ENCODE measurements at places on chromosomes 11 and 22. TPM values are rescaled to one million over a fixed set of nuclear protein-coding genes. Genes with fewer than 3 reads are reported as not detected.
A peak's percentile ranks its signal among the peaks of the same experiment; 100 is the strongest.

GRCh38 chr11:126596474-126596873 lies 241.0 kb downstream of the ST3GAL4 start:
- DNase-seq: no peak

The CREB3L1 gene
- 28.4 TPM for total RNA-seq

The FUT4 gene
- 5.1 TPM for total RNA-seq

The OR6A2 gene
- total RNA-seq: under 0.01 TPM

DNA sequence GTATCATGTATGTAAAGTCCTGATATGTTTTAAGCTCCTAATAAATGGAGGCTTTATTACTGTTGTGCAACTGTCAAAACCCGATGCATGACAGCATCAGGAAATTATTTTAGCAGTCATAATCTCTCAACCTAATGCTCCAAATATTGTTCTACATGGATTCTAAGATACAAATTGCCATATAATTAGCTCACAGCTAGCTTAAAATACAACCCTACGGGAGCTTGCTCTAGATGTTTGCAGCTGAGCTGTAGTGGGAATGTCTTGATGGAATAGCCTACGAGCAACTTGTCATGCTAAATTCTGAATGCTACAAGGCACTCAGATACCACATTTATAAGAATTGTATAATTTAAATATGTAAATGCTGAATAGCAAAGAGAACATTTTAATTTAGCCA lies 109.8 kb downstream of the STK33 start:
- DNase-seq: no peak

The C22orf42 gene
- total RNA-seq: not detected

The MMP27 gene
- 0.17 TPM for total RNA-seq

The RIMBP3C gene
- total RNA-seq: 0.50 TPM

The PARVG gene
- not detected for total RNA-seq

The OR52E6 gene
- not detected for total RNA-seq

- DNase-seq: no peak
Observed at GRCh38 chr11:44213148-44213547, 96.8 kb downstream of the ALX4 start.

DNA sequence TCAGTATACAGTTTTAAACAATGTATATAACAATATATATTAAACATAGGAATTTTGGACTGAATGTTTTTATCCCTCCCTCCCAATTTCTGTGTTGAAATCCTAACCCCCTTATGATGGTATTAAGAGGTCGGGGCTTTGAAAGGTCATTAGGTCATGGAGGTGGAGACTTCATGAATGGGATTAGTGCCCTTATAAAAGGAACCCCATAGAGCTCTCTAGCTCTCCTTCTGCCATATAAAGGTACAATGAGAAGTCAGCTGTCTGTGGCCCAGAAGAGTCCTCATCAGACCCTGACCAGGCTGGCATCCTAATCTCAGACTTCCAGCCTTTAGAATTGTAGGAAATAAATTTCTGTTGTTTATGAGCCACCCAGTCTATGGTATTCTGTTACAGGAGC lies 6.5 kb downstream of the NNMT start:
- DNase-seq: no peak

The TPBGL gene
- total RNA-seq: not detected

- DNase-seq: no peak
Observed at GRCh38 chr11:64765291-64765850, 5.6 kb upstream of the PYGM start.

DNA sequence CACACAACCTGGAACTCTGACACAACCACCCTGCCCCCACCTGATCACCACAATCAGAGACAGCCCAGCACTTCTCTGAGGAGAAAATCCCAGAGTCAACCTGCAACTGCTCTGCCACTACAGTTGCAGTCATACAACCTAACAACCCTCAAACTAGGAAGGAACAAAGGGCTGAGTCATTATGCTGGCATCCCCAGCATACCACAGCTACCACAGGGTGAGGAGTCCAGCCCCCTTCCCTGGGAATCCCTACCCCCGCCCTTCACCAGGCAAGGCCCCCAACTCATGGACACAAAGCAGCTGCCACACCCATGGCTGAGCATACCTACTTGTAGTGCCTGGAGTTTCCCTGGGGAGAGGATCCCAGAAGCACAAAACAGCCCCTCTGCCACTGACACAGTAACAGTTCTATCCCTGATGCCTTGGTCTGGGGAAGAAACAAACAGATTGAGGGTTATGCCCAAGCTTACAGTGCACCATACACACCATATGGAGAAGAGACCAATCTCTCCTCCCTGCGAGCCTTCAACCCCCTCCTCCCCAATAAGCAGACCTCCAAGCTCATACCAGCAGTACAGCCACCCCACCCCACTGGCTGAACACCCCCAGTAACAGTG lies 68.5 kb upstream of the C11orf58 start:
- DNase-seq: peak; percentile 24

The FGF4 gene
- not detected for total RNA-seq

GRCh38 chr11:72727521-72727920 lies 24.7 kb downstream of the ARAP1 start:
- no peak for DNase-seq

DNA sequence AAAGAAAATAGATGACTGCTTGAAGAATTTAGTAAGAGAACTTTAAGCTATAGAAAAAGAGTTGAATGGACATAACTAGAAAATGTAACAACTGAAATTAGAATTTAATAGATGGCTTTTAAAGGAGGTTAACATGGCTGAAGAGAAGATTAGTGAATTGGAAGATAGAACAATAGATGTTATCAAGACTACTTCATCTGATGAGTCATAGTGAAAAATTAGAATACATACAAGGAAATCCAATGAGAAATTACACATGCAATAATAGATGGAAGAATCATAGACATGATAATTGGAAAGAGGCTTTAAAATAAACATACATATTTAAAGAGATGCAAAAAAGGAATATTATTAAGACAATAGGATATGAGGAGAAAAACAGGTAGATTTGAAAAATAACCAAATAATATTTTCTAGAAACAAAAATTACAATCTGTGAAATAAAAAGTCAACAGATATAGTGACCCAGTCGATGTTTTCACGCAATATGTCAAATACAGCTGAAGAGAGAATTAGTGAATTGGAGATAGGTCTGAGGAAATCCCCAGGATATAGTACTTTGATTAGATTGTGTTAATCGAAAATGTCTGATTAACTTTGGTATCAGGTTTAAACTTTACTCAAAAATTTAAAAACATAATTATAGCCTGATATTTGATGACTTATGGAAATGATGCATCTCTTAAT lies 28.2 kb downstream of the CAT start:
- DNase-seq: no peak

- peak; percentile 9 for DNase-seq
Observed at GRCh38 chr11:129374993-129375750, 476 bp upstream of the BARX2 start.

- DNase-seq: peak; percentile 84
Observed at GRCh38 chr11:46039990-46040389, 81.3 kb downstream of the PHF21A start.

The CCDC188 gene
- total RNA-seq: 0.33 TPM

The PLAAT2 gene
- not detected for total RNA-seq

DNA sequence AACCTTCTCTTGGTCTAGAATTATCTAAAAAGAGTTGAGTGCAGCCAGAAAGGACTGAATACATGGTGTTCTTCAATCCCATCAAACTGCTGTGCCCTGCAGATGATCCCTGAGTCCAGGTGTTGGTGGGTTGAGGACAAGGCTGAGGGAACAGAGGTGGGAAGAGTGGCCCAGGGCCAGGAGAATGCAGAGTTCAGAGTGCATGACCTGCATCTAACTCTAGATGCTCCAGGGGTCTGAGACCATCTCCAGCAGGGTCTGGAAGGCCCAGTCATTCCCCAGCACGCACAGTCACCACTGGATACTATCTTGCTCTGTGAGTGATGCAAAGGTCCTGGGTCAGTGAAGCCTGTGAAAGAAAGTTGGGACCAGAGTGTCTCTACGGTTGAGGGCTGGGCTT lies 2.1 kb upstream of the VPREB1 start:
- DNase-seq: no peak

DNA sequence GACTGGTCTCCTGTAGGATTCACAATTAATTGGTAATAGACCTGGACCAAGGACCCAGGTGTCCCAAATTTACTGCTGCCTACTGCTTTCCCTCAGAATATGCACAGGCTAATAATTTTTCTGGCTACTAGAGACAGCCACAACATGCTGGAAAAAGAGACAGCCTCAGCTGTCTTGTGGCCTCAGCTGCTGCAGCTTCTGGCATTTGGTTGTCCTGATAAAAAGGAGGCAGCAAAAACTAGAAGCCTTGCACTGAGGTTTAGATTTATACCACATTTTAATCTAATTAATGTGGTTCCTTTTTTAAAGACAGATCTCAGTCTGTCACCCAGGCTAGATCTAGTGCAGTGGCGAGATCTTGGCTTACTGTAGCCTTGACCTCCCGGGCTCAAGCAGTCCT lies 89.8 kb downstream of the BTBD10 start:
- DNase-seq: no peak

DNA sequence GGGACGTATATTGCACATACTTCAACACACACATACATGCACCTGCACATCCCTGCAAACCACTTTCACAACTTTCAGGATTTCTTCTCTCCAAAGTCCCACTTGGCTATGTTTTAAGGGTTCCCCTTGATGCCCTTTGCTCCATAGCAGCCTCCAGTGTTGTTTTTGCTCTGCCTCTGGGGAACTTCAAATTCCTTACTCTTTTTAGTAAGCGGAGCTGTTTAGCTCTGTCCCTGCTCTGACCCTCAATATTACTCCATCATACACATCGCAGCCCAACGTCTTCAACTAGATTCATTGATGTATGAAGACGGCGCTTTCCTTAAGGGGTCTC lies 18.3 kb downstream of the PRR5L start:
- DNase-seq: no peak

GRCh38 chr22:23119494-23120414 lies 22.0 kb downstream of the RSPH14 start:
- DNase-seq: no peak

The IGSF9B gene
- total RNA-seq: 0.26 TPM

The TMEM151A gene
- under 0.01 TPM for total RNA-seq

DNA sequence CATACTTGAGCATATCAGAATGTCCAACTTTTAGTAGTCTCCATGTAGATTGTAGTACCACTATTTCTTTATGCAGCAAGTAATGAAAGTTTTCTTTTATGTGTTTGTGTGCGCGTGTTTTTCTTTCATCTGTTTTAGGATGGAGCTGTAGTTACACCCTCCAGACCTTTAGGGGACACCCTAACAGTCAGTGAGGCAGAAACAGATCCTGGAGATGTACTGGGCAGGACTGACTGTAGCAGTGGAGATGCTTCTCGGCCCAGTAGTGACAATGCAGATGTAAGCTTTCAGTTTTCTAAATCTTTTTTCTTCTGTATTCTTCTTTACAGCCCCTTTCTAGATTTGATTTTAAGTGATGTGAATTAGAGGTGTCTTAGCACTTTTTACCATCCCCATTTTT lies 79.9 kb upstream of the GRIK4 start:
- DNase-seq: peak; percentile 69

- DNase-seq: peak; percentile 37
Observed at GRCh38 chr11:111422494-111423249, 43.6 kb upstream of the POU2AF1 start.

DNA sequence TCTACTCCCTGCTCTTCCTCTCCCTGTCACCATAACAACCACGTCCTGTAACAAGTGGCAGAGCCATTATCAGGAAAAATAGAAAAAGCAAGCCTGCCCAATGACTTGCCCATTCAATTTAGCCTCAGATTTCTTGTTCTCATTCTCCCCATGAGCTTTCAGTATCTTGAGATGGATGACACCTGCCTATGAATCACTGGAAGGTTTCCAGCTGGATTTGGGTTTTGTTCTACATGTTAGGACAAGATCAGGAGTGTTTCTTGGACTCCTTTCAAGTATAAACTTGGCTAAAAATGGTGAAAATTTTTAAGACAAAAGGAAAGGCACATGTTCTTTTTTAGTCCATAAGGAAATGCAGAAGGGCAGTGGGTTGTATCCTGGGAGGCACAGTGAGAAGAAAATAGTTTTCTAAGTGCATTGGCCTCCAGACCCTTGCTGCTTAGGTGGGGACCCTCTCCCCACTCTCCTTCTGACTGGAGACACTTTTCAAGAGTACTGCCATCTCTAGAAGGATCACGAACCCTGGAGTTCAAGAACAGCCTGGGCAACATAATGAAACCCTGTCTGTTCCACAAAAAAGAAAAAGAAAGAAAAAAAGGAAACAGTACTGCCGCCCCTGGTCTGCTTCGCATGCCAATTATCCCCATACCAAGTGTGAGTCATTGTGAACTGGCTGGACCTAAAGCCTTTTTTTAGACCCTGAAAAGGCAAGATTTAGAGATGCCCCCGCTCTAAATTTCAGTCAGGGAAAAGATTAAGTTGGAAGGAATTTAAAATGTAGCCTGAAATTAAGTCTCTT lies 51.0 kb downstream of the MTNR1B start:
- DNase-seq: peak; percentile 91

The DDI1 gene
- total RNA-seq: not detected

DNA sequence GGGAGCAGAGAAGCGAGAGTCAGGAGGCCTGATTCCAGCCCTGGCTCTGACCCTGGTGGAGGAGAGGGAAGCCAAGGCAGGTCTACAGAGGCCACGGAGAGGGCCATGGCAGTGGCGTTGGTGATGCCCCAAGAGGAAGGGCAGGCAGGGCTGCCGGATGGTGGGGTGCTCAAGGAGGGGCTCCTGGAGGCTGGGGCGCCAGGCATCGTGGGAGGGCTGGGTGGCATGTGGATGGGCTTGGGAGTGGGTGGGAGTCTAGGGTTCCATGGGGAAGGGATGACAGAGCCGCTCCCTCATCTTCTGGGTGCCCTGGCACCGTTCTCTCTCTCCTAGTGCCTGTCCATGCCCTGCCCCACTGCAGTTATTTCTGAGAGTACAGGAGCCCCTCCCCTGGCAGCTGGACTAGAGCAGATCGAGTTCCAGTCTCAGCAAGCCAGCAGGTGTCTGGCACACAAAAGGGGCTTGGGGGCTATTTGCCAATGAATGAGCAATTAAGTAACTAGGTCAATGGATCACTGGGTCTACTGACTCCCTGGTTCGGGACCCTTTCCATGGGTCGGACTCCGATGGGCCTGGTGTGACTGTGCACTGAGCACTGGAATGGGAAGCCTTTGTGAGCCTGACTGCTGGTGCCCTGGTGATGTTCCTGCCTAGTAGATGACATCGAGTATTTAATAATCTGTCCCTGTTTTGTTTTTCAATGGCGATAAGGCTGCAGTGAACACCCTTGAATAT lies 570.0 kb downstream of the TBC1D22A start:
- DNase-seq: no peak

DNA sequence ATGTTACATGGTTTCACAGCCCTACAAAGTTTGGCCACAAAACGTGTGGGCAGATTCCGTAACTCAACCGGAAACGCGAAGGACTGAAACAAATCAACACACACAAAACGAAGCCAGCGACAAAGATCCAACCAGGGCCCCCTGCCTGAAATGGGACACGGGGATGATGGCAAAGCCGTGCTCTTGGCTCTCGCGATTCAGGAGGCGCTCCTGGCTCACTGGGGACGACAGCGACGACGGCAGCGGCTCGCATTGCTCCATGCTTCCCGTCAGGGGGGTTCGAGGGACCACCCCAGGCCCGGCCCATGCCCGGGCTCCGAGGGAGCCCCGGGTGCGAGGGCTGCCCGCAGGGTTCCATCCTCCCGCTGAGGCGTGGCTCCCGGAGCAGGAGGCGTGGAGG lies 4786.8 kb upstream of the OR11H1 start:
- no peak for DNase-seq

The BARX2 gene
- not detected for total RNA-seq

- peak; percentile 84 for DNase-seq
Observed at GRCh38 chr11:95849087-95849825, 59.0 kb downstream of the CEP57 start.

The CCDC34 gene
- total RNA-seq: 4.6 TPM

GRCh38 chr11:35663408-35663702 lies 780 bp downstream of the TRIM44 start:
- no peak for DNase-seq
